Progenitor cell of endocrine pancreas (in vitro differentiated cells): ENCODE measurements at places on chromosomes 1 and 21.

GRCh38 chr1:198072177-198072576 is 84.6 kb upstream of the NEK7 start:
- no peak overlapping the region for H3K27ac ChIP-seq
- no peak overlapping the region for H3K4me3 ChIP-seq
- H3K27me3 ChIP-seq: no peaks in the 10 kb centered on the region
- H3K36me3 ChIP-seq: no peaks in the 10 kb centered on the region

GRCh38 chr1:154759196-154759595 is 110.9 kb downstream of the KCNN3 start:
- peaks cover 6% of the 10 kb centered on the region for H3K4me1 ChIP-seq
- DNase-seq: no peak
- no peak overlapping the region for H3K4me3 ChIP-seq
- H3K36me3 ChIP-seq: no peaks in the 10 kb centered on the region
- H3K27me3 ChIP-seq: peaks cover 67% of the 10 kb centered on the region

DNA sequence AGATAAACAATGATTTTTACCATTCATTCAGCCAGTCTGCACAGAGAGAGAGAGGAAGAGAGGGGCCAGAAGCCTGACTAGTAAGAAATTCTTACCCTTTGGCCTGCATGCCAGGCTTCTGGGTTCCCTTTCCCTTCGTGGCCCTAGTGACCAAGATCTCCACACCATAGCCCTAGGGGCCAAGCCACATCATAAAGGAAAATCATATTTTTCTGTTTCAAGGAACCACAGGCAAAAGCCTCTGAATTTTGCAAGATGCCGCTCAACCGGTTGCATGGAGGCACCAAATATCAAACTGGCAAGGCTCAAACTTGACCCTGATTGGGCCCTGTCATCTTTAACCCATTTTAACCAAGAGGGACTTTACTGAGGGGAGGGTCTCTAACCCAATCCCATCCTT is 103.1 kb upstream of the SOX13 start:
- no peaks in the 10 kb centered on the region for H3K4me1 ChIP-seq
- peaks cover 3% of the 10 kb centered on the region for H3K36me3 ChIP-seq
- H3K27me3 ChIP-seq: no peaks in the 10 kb centered on the region
- no peak overlapping the region for H3K27ac ChIP-seq
- H3K4me3 ChIP-seq: no peak overlapping the region

DNA sequence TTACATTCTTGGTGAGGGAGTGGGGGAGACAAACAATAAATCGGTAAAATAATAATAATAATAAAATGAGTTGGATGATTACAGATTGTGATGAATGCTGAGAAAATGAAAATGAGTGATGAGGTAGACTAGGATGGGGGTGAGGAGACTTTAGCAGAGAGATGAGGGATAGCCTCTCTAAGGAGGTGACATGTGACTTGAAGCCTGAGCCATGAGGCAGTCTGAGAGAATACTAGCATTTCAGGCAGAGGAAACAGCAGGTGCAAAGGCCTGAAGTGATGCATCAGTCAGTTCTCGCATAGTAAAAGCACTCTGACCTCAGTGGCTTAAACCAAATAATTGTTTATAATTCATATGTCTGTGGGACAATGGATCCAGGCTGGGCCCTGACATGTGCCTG is 181.2 kb downstream of the AGBL4 start:
- H3K4me1 ChIP-seq: no peaks in the 10 kb centered on the region
- H3K27ac ChIP-seq: no peak overlapping the region
- peaks cover 1% of the 10 kb centered on the region for H3K36me3 ChIP-seq
- H3K27me3 ChIP-seq: no peaks in the 10 kb centered on the region
- no peak for DNase-seq

DNA sequence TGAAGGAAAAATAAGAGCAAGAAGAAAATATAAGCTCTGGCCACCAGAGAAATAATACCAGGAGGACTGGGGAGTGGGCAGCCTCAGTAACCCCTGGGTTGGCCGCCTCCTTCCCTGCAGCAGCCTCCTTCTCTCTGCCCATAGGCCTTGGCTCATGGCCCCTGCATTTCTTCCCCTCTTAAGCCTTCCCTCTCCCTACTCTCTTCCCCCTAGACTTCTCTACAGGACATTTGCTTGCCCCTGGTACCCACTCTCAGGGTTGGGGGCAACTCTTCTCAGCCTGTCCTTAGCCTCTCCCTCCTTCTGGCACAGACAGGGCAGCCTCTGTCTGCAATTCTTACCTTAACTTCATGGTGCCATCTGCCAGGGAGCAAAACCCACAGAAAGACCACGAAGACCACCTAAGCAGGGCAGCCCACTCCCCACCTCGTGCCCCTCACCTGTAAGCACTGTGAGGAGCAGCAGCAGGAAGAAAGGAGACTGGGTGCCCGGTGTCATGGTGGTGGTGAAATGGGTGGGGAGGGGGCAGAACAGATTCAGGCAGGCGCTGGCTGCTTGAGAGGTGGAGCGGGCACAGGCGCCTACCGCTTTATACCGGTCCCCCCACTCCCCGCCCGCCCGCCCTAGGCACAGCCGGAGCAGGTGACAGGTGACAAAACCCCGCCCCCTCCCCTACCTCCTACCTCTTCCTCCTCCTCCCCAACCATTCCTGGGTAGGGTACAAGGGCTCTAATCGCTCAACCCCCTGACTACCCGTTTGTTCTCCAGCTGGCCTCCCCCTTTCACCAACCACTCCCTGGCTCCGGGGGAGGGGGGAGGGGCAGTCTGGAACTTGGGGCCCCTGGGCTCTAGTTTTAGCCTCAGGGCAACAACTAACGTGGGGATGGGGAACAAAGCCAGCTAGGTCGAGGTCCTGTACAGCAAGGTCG is 15.1 kb downstream of the THBS3 start:
- H3K4me1 ChIP-seq: peaks cover 35% of the 10 kb centered on the region
- DNase-seq: no peak
- no peaks in the 10 kb centered on the region for H3K27me3 ChIP-seq
- H3K27ac ChIP-seq: peak overlapping the region; percentile 98
- peaks cover 4% of the 10 kb centered on the region for H3K36me3 ChIP-seq
- peak overlapping the region; percentile 77 for H3K4me3 ChIP-seq

- peaks cover 49% of the 10 kb centered on the region for H3K27me3 ChIP-seq
- peaks cover 4% of the 10 kb centered on the region for H3K4me1 ChIP-seq
- no peak for DNase-seq
- no peak overlapping the region for H3K27ac ChIP-seq
- H3K36me3 ChIP-seq: no peaks in the 10 kb centered on the region
These were observed 13.9 kb upstream of the CTSE start for GRCh38 chr1:206037581-206037980.
